ENCODE measurements at places on chromosomes 1 and 21.

DNA sequence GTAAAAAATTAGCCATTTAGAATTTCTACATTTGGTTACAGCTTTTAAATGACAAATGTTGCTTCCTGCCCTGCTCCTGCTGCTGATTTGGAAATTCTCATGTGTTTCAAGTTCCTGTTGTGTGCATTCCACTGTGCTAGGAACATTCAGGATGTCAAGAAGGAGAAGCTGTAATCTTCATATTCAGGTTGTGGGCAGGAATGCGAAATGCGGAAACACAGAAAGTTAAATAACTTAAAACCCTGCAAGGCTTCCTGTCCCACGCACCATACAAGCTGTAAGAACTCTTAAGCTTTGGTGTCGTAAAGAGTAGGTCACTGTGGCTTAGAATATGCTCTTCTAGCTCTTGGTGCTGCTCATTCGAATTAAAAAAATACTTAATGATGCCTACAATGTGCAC is 52.6 kb downstream of the S100B start:
- no peak for DNase-seq

DNA sequence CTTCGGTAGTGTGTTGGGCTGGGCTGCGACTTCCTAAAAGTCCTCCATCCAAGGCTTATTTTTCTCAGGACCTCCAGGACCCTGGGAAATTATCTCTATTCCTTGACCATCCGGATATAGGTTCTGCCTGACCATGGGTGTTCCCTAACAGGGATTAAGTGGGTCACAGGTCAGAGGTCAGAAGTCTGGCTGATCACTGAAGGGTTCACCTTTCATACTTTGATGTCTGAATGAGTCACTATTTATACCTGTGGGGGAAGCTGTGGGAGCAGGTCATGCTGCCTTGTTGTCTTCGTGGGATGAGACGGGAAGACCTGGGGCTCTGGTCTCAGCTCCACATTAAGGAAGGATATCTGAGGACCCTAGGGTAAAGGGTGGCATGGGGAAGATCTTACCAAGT is 65.0 kb upstream of the ETV3 start:
- DNase-seq: no peak

GRCh38 chr1:167301355-167301754 is 80.7 kb downstream of the POU2F1 start:
- DNase-seq: no peak

GRCh38 chr1:190597294-190597693 is 119.6 kb upstream of the BRINP3 start:
- DNase-seq: no peak

DNA sequence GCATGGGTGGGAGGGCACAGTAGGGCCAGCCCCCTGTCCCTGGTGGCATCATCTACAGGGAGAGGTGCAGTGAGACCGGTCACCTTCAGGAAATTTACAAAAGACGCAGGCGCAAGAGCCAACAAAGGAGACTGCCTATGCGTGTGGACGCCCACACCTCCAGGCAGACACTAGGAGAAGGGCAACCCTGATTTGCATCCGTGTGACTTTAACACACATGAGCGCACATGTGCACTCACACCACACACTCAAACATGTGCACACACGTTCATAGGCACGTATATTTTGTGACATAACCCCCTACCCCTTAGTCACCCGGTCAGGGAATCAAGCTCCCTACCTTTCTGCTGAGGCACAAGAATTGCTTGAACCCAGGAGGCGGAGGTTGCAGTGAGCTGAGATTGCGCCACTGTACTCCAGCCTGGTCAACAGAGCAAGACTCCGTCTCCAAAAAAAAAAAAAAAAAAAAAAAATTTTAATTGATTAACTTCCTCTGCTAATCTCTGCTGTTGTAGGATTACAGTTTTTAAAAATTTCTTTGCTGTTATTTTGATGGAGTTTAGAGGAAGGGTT is 84.7 kb upstream of the SLC25A33 start:
- no peak for DNase-seq

- DNase-seq: no peak
Measured at GRCh38 chr1:228961511-228961910, 226.2 kb downstream of the RHOU start.
